ENCODE measurements at places on chromosomes 11 and 22.

GRCh38 chr11:116055064-116055463, 550.8 kb upstream of the CADM1 start:
- no peak for DNase-seq

GRCh38 chr11:125062931-125063428, at the start of gene SLC37A2:
Gene SLC37A2 (plus strand): TSS chr11:125063305. CDS start chr11:125063368, 63 bp downstream.
- DNase-seq = peak; percentile 69

DNA sequence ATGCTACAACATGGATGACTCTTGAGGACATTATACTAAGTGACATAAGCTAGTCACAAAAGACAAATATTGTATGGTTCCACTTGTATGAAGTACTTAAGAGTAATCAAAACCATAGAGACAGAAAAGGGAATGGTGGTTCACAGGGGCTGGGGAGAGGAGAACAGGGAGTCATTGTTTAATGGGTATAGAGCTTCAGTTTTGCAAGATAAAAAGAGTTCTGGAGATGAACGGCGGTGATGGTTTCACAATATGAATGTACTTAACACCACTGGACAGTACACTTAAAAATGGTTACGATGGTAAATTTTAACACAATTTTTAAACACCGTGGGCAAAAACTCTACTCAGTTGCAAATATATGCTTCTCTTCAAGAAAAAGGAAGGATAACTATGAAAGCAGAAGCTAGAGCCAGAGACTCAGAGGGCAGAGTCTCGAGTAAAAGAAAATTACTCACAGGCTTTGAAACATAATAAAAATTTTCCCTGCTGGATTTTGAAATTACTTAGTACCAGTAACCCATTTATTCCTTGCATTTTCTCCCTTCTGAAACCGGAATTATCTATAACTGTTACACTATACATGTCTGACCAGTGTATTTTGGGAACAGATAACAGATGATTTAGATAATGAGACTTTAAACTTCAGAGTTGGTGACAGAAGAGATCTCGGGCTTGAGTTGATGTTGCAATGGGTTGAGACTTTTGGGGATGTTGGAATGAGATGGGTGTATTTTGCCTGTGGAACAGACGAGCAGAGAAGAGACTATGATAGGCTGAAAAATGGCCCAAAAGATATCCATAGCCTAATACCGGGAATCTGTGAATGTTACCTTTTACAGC, 15.0 kb downstream of the MRTFA start:
- no peak for DNase-seq

GRCh38 chr11:22703040-22703439, 36.6 kb downstream of the GAS2 start:
- no peak for DNase-seq

DNA sequence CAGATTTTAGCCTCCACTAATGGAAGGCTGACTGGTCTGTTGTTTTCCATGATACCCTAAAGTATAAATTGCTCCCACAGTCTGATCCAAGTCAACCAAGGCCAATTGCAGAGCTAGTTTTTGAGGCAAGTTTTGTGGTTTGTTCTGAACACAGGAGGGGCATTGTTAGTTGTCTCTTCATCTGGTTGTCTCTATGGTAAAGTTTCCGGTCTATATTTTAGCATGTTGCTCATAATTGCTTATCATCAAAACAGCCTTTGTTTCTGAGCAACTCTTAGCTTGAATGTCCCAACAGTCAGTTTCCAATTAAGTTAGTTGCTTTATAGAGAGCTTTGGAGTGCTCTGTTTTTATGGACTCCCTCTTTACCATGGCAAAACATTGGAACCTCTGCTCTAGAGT, 217.6 kb upstream of the CARD18 start:
- no peak for DNase-seq

DNA sequence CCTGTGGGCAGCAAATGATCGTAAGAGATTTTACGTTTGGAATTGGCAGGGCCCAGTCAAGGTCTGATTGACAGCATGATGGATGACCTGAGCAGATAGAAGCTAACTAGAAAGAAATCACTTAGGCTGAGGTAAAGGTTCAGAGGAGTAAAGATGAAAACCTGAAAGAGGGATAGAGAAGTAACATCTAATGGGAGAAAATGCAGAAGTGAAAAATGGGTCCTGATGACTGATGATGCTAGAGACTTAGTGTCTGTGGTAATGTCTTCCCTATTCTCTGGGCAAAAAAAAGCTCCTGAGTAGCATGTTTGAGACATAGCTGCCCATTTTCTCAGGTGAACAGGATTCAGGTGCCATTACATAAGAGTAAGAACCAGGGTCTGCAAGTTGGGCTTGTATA, 628.8 kb upstream of the ANO5 start:
- no peak for DNase-seq

DNA sequence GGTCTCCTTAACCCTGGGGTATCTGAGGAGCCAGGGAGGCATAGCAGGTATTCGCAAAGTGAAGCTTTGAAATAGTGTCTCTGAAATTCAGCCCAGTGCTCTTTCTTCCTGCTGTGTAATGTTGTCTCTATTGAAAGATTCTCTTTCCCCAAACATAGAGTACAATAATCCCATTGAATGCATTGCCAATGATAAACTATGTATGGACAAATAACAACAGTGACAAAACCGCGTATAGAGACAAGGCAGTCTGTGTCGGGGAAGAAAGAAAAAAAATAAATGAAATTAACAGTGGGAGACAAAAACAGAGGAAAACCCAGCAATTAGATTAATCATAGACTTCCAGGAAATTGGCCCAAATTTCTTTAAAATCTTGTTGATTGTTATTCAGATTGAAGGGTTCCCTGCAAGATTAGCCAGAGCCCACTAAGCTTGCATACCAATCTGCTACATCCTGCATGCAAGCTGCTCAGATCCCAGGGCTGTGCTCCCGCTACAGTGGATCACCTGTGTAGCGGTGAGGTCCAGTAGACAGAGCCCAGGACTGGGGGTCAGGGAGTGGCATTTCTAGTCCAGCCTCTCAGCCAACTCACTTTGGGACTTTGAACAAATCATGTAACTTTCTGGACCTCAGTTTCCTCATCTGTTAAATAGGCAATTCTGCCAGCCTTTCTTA, 492.8 kb downstream of the INSC start:
- DNase-seq = no peak

- peak; percentile 44 for DNase-seq
Observed at GRCh38 chr11:86143087-86144030, 74.5 kb upstream of the PICALM start.

DNA sequence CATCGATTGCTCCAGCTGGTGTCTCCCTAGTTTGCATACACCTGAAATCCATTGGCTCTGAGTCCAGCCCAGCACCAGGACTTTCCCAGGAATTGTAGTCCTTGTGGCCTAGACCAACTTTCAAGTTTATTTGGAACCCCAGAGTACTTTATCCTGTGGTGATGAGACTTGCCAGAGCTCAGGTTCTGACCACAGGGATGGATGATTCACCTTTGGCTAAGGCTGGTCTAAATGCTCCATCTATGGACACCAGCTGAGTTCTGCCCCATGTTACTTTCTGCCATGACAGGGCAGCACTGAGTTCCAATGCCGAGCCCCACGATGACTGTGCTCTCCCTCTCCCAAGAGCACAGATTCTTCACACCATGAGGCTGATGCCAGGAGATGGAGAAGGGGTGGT, 17.3 kb upstream of the INSC start:
- DNase-seq = no peak

DNA sequence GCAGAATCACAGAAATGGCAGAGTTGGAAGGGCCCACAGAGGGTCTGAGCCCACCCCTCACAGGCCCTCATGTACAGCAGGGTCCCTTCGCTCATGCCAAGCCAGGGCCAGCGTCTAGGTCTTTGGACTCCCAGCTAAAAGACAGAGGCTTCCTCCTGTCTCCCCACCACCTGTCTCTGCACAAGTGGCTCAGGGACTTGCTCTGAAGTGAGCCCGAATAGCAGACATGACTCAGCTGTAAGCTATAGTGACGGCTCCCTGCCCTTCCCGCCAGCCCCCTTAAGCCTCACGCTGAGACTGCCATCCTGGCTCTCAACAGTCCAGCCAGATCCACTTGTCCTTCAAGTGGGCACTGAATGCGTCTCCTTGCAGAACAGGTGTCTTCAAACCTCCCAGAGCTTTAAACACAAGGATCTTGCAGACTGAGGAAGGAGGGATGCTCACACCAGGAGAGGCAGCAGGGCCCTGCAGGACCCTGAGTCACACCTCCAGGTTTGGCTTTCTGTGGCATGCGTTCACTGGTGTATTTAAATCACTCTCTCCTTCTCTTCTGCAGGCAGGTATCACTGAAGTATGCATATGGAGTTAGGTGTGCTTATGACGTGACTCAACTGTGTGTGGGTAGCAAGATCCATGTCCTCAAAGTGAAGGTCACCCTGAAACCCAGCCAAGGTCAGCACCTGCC, 154.9 kb downstream of the CACNA1I start:
- DNase-seq = no peak

GRCh38 chr11:85828640-85828978, 17.7 kb upstream of the SYTL2 start:
- no peak for DNase-seq

DNA sequence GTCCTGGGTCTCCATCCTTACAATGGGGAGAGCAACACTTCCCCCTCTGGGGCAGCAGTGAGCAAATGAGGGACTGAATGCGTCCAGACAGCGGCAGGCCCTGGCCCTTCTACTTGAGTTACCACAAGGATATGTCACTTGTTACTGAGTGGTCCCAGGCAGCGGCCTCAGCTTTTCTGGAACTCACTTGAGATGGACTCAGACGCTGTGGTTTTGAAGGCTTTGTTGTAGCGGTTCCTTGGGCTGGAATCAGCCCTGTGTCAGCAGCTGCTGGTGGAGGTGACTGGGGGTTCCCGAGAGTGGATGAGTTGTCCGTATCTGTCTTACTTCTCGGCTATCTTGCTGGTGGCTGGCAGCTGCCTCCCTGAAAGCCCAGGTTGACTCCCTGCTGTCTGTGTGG, 77.0 kb downstream of the MICAL2 start:
- no peak for DNase-seq

DNA sequence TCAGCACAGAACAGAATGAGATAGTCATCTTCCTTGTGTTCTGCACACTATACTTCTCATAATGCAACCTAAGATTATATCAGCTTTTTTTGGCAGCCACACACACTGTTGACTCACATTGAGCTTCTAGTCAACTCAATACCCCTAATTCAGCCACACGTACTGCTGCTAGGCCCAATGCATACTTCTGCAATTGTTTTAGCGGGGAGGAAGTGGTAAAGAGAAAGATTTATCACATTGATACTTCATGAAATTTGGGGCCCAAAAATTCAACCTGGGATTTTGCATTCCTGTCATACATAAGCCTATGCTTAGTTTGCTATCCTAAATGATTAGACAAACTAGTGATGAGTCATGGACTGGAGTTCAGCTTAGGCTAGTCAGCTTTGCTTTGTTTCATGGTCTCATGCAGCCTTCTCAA, 8.6 kb upstream of the UPB1 start:
- no peak for DNase-seq

DNA sequence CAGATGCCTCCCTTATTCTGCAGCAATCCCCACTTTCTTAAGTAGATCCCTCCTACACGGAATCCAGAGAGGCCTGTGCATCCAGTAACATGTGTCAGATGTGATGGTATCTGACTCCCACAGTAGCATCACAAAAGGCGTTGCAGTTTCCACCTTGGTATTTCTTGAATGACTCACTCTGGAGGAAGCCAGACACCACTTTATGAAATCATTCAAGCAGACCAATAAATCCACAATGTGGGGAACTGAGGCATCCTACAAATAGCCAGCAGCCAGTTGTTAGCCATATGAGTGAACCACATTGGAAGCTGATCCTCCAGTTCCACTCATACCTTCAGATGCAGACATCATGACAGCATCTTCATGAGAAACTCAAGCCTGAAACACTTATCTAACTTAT, 798.1 kb downstream of the OPCML start:
- no peak for DNase-seq

- peak; percentile 21 for DNase-seq
Observed at GRCh38 chr22:35915477-35916013, 113.1 kb downstream of the RBFOX2 start.

DNA sequence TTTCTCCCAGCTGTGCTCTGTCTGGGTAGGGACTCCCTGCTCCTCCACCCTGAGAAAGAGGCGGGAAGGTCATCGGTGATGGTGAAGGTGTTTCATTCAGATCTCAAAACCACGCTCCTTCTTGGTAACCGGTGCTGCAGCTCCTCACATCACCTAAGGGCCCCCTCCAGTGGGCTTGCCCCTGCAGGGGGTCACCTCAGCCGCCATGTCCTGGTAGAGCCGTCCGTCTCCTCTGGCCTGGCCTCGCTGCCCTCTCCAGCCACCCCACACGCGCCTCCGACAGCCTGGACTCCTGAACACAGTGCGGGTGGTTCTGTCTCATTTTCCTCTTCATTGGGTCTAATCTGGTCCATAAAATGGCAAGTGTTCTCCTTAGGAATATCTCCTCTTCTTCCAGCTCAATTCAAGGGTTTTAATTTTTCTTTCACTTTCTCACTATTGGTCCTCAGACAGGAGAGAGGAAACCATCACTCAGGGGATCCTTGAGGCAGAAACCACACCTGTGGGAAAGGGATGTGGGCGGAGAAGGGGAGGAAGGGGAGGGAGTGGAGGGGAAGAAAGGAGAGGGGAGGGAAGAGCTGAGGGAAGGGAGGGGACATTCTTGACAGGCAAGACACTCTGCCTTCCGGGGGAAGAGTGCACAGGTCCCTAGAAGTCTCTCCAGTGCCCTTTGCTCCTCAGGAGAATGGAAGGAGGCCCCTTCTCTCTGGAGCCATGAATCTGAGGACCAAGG, 1338.4 kb downstream of the TBC1D22A start:
- no peak for DNase-seq

DNA sequence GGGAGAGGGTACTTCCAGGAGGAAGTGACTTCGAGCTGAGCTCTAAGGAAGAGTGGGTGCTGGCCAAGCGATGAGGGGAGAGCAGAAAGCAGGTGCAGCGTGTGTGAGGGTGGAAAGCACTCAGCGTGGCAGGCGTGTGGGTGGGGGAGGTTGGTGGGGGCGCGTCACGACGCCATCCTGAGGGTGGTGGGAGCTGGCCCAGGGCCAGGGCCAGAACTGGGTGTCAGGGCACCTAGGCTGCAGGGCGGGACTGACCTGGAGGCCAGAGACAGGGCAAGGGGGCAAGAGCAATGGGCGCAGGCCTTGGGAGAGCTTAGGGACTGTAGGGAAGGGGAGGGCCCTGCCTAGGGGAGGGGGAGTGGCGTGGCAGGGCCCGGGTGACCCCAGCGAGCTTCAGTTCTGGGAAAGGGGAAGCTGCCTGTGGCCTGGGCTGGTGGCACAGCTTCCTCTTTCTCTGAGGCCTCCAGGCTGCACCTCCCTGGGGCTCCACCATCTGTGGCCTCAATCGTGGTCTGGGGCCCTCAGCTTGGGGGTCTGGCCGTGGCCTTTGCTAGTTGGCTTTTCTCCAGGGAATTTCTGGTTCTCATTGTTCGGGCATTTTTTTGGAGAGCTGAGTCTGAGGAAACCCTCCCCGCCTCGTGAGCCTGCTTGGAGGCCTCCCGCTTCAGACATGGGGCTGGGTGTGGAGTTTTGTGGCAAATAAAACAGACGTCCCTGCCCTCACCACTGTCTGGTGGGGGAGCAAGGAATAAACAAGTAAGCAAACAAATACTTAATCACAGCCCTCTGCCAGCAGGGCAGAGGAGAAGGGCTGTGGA, 8.9 kb downstream of the RELT start:
- DNase-seq = peak; percentile 72

Data from Ammon's horn (tissue), 1 donor.